Activated naive CD4-positive, alpha-beta T cell treated with Interleukin-2 at 50 U/mL for 16 hours (primary cell): ENCODE measurements at places on chromosomes 13 and 19.
A peak's percentile ranks its signal among the peaks of the same experiment; 100 is the strongest.

- no peak for DNase-seq
Measured at GRCh38 chr13:85632526-85633195, 166.6 kb downstream of the SLITRK6 start.

DNA sequence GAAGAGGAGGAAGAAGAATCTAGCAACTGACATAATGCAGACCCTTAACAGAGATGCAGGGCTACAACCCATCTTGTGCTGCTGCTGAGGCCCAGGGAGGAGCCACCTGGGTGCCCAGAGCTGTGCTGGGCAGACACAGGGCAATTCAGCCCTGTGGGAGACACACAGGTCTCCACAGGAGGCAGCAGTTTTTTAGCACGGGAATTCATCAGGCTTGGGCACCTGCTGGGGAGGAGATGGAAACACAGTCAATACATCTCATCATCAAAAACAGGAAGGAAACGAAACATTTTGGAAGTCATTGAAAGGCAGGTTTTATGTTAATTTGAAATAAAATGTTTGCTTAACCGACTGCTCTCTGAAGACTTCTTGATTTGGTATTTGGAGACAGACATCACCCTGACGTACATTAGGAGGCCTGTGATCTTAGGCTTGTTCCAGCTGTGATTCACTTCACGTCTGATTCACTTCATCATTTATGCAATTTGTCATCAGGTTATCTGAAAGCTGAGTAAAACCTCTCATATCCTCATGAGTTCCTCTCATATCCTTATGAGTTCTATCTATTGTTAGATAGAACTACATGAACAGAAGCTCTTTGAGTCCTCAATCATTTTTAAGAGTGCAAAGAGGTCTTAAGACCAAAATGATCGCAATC lies 77.4 kb downstream of the CYSLTR2 start:
- no peak for DNase-seq

DNA sequence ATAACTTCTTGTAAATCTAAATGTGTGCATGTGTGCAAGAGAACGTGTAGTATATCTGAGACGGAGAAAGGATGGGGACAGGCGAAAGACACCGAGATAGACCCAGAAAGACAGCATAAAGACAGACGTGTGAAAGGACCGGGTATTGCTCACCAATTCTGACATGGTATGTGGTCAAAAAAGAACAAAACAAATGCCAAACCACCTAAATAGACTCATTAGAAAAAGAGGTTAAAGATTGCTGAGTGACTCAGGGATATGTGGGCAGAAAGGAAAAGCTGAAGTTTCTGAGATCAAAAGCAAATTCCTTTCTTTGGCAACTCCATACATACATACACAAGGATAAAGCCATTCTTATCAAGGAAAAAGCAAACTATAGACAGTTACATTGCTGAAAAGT lies 179.7 kb upstream of the TSC22D1 start:
- no peak for DNase-seq

DNA sequence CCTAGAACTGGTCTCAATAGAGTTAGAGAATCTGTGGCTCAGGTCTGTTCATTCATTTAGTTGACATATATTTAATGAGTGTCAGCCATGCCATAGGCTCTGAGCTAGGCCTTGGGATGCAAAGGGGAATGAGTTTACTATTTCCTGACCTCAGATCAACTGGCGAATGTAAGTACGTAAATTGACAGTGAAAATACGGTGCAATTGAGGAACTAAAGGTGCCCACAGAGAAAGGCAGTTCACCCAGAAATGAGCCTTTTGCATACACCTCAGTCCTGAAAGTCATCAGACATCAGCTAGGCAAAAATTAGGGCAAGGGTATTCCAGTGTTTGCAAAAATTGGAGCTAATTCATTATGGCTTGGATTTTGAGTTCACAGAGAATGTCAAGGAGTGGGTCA lies 20.6 kb upstream of the UPF3A start:
- DNase-seq, result no peak

DNA sequence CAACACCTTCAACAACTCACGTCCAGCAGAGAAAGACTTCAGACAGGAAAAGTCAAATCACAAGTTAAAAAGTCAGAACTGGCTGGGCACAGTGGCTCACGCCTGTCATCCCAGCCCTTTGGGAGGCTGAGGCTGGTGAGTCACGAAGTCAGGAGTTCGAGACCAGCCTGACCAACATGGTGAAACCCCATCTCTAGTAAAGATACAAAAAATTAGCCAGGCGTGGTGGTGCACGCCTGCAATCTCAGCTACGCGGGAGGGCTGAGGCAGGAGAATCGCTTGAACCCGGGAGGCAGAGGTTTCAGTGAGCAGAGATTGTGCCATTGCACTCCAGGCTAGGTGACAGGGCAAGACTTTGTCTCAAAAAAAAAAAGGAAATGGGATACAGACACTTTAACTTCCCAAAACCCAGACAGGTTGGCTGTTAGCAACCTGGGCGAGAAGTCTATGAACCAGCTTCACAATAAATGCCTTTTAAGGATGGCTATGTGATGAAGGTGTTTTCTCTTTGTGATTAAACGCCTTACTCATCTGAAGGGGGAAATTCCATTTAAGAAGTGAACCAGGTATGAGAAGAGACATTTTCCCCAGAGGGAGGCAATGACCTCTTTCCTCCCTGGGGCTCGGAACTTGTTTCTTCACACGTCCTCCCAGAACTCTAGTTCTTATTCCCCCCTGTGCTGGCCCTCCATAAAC lies 80.4 kb downstream of the INSR start:
- DNase-seq, result no peak

DNA sequence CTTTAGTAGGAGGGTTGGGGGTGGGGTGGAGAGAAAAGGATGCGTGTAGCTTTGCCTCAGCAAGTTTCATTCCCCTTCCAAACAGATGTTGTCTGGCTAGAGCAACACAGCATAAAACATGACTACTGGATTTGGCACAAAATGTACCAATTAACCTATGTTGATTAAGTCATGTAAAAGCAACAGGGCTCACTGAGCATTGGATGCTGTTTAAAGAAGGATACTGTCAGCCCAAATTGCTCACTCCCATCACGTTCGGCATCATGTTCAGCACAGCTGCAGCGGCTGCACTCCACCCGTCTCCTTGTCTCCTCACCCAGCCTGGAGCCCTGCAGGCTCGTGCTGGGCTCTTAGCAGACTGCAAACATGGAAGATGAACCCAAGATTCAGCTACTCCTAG lies 77.5 kb downstream of the DLEU7 start:
- DNase-seq, result no peak

- DNase-seq, result peak; percentile 94
Measured at GRCh38 chr19:3700242-3701032, at the start of gene PIP5K1C. Gene PIP5K1C, minus strand, starts transcription at chr19:3700468. Its CDS starts 78 bp downstream, at chr19:3700390.

DNA sequence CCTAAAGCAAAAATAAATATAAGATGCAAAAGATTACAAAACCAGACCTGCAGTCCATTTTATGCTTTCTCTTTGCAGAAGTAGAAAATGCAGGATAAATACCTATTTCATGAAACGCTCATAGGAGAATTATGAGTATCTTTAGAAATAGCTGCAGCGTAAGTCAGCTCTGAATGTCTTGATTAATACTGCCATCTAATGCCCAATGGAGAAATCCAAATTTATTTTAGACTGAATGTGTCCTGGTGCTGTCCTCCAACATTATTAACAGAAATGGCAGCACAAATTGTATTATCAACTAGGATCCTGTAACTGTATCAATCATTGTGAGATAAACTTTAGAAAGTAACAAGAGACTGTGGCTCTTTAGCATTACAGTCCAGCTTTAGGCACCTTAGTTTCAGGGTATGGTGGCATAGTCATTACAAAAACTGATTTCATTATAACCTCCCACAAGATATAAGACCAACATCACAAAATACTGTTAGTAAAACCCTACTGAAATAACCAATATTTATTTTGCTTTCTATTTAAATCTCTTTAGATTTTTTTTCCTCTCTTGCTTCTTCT lies 162.1 kb upstream of the MIR17HG start:
- no peak for DNase-seq
